Pancreas (tissue), 10 donors: ENCODE measurements at places on chromosomes 1 and 21. TPM values are rescaled to one million over a fixed set of nuclear protein-coding genes. Genes with fewer than 3 reads are reported as not detected.

The RBP7 gene
- total RNA-seq = 0.76 TPM

DNA sequence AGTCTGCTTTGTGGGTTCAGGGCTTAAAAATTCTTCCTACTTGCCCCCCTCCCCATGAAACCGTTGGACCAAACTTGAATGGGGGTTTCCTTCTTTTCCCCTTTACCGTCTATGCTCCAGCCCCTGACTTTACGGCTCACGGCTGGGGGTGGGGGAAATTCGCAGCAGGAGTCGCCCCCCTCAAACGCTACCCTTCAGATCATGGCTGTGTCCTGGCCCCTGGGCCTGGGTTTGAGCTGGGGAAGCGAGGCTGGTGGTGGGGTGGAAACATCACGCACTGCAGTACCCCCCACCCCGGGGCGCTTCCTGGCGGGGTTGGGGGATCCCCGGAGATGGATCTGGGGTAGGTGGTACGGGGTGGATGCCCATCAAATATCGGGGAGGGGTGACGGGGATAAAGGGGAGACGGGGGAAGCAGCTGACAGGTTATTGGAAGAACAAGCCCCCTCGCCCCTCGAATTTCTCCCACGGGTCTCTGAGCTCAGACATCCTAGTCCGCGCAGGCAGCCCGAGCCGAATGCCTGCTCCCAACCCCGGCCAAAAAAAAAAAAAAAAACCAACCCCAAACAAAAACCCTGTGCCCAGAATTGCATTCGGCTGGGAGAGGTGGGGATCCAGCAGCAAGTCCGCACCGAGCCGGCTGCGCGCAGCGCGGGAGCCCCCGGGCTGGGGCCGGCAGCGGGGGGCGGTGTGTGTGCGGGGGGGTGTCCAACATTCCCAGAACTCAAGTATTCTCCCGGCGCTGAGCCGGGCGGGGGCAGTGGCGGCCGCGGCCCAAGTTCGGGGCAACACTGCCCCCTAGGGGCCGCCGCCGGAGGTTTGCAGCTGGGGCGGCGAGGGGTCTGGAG, 59.0 kb upstream of the ACOT11 start:
- peak overlapping the region; percentile 89 for H3K27ac ChIP-seq
- H3K36me3 ChIP-seq = no peaks in the 10 kb centered on the region
- H3K4me3 ChIP-seq = peak overlapping the region; percentile 56
- H3K4me1 ChIP-seq = no peaks in the 10 kb centered on the region

- no peak overlapping the region for H3K4me3 ChIP-seq
- DNase-seq = no peak
- H3K27ac ChIP-seq = no peak overlapping the region
- H3K4me1 ChIP-seq = peaks cover 9% of the 10 kb centered on the region
- H3K36me3 ChIP-seq = peaks cover 4% of the 10 kb centered on the region
- H3K27me3 ChIP-seq = no peaks in the 10 kb centered on the region
Measured at GRCh38 chr1:54791880-54792522, 9.1 kb downstream of the TTC22 start.

GRCh38 chr1:15354580-15354965, 55.1 kb upstream of the EFHD2 start:
- H3K4me3 ChIP-seq = no peak overlapping the region
- no peak for DNase-seq
- H3K4me1 ChIP-seq = peaks cover 21% of the 10 kb centered on the region
- H3K27me3 ChIP-seq = no peaks in the 10 kb centered on the region
- H3K36me3 ChIP-seq = no peaks in the 10 kb centered on the region

GRCh38 chr1:33342041-33342723, 21.3 kb upstream of the A3GALT2 start:
- H3K27ac ChIP-seq = peak overlapping the region; percentile 89
- H3K4me3 ChIP-seq = no peak overlapping the region
- peaks cover 95% of the 10 kb centered on the region for H3K4me1 ChIP-seq
- no peaks in the 10 kb centered on the region for H3K27me3 ChIP-seq
- no peak for DNase-seq

The LCE3E gene
- total RNA-seq = not detected

- H3K27me3 ChIP-seq = no peaks in the 10 kb centered on the region
- H3K27ac ChIP-seq = no peak overlapping the region
- DNase-seq = no peak
- no peak overlapping the region for H3K4me3 ChIP-seq
- H3K4me1 ChIP-seq = no peaks in the 10 kb centered on the region
Measured at GRCh38 chr21:39874759-39875158, 7.5 kb downstream of the PCP4 start.

- DNase-seq = no peak
- H3K36me3 ChIP-seq = no peaks in the 10 kb centered on the region
- no peaks in the 10 kb centered on the region for H3K4me1 ChIP-seq
- H3K27me3 ChIP-seq = no peaks in the 10 kb centered on the region
- H3K4me3 ChIP-seq = no peak overlapping the region
Measured at GRCh38 chr1:54495954-54496353, 52.1 kb upstream of the ACOT11 start.

DNA sequence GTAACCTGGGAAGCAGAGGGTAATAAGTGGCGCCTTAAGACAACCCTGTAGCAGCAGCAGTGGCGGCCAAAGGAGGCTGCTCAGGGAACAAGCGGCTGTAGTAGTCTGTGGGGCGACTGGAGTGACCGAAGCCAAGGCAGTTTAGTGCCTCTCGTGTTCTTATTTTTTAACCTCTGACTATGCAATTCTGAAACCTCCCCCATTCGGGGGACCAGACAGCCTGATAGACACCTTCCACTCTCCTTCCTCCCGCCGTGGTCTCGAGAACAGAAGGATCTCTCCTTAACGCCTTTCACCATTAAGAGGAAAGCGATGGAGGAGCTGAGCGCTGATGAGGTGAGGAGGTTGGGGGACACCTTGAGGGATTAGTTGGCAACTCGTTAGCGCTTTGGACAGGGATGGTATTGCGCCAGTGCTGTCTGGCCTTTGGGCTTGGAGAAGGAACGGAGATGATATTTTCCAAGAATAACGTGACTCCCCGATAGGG, 644 bp downstream of the UBE4B start:
- no peaks in the 10 kb centered on the region for H3K27me3 ChIP-seq
- H3K27ac ChIP-seq = peak overlapping the region; percentile 92
- H3K36me3 ChIP-seq = no peaks in the 10 kb centered on the region
- peak; percentile 33 for DNase-seq

The RYR2 gene
- 6.3 TPM for total RNA-seq

DNA sequence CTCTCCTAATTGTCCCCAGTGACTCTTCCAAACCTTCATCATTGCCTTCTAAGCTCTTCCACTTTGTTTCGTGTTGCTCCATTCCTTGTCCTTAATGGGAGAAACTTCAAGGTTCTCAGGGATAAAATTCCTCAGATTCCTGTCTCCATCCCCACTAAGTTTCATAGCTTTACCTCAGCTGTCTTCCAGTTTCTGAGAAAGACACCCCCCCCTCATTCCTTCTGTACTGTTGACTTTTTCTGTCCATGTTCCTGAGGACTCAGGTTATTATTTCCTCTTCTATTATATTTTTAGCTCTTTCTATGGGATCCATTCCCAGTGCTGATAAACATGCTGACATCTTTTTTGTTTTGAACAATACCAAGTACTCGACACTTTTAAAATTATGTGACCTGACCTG, 215.3 kb upstream of the PTGFR start:
- DNase-seq = no peak
- H3K4me3 ChIP-seq = no peak overlapping the region
- H3K36me3 ChIP-seq = no peaks in the 10 kb centered on the region
- no peaks in the 10 kb centered on the region for H3K4me1 ChIP-seq
- H3K27ac ChIP-seq = no peak overlapping the region
